ENCODE measurements at places on chromosomes 1 and 21. TPM values are rescaled to one million over a fixed set of nuclear protein-coding genes. Genes with fewer than 3 reads are reported as not detected.

GRCh38 chr1:67441183-67441582 is 11.0 kb upstream of the SERBP1 start:
- no peak for DNase-seq

DNA sequence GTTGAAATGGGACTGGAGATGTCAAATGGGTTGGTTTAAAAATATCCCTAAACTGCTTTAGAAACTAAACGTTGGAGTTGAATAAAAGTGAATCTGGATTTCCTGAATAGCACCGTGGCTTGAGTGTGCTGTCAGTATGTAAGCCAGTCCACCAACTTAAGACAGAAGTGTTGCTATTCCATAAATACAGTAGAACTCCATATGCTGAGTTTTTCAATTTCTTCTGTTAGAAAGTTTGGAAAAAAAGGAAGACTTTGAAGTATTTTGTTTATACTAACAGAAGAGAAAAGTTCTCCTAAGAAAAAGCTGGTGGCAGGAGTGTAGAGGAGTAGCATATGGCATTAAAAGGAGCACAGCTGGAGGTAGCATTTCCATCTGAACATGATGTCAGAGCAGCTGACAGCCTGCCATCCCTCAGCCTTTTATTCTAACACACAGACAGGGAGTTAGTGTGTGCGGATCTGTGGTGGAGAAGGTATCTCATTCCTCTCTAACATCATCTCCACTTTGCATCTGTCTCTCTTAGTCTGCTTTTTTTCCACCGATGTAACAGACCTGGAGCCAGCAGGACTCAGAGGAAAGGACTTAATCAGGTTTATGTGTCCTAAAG is at the start of gene ZBTB18:
Gene ZBTB18, plus strand, starts transcription at position 449 of the 610 bp plus-strand sequence. Its CDS starts 149 bp downstream, at position 598.
- DNase-seq = no peak

The ADAMTS5 gene
- 10.9 TPM for total RNA-seq

The PGLYRP4 gene
- not detected for total RNA-seq

Data from right atrium auricular region (tissue), 2 donors.